ENCODE measurements at places on chromosomes 2 and 18. TPM values are rescaled to one million over a fixed set of nuclear protein-coding genes. Genes with fewer than 3 reads are reported as not detected.

Gene SAP130
- polyA plus RNA-seq = 5.8 TPM

Gene SCG2
- polyA plus RNA-seq = 30.5 TPM

Gene MRPS9
- polyA plus RNA-seq = 43.5 TPM

Gene ANKRD30B
- not detected for polyA plus RNA-seq

Gene DNPEP
- 11.9 TPM for polyA plus RNA-seq

Gene TMEM169
- polyA plus RNA-seq = 28.8 TPM

Gene ANKRD30BL
- not detected for polyA plus RNA-seq

Gene MBD2
- 20.5 TPM for polyA plus RNA-seq

Gene UBXN2A
- 15.0 TPM for polyA plus RNA-seq

Gene STEAP3
- not detected for polyA plus RNA-seq

Gene HNMT
- not detected for polyA plus RNA-seq

Gene SIX2
- polyA plus RNA-seq = not detected

Gene CROCC2
- polyA plus RNA-seq = not detected

Gene AOX1
- not detected for polyA plus RNA-seq

Gene NYAP2
- 1.1 TPM for polyA plus RNA-seq

Gene SLC1A4
- polyA plus RNA-seq = 38.0 TPM

Gene CHN1
- polyA plus RNA-seq = 134 TPM

Gene PRSS56
- polyA plus RNA-seq = not detected

Gene PIEZO2
- polyA plus RNA-seq = 0.12 TPM

Gene SERPINB11
- not detected for polyA plus RNA-seq

Gene FSHR
- 0.36 TPM for polyA plus RNA-seq

Gene GPR45
- 4.1 TPM for polyA plus RNA-seq

Gene IL36B
- polyA plus RNA-seq = not detected

Gene RAB12
- polyA plus RNA-seq = 102 TPM

Gene DRC1
- 0.16 TPM for polyA plus RNA-seq

Gene YES1
- polyA plus RNA-seq = 7.4 TPM

Gene CYP26B1
- 0.56 TPM for polyA plus RNA-seq

Gene NAT8
- polyA plus RNA-seq = not detected

Gene GPBAR1
- not detected for polyA plus RNA-seq

Gene RGPD4
- polyA plus RNA-seq = 0.26 TPM

Gene LRATD1
- 81.4 TPM for polyA plus RNA-seq

Gene NDC80
- 1.7 TPM for polyA plus RNA-seq

Gene FBXO15
- polyA plus RNA-seq = 6.1 TPM

All from neural cell (in vitro differentiated cells).